Erythroblast (primary cell): ENCODE measurements at places on chromosomes 2 and 18.

DNA sequence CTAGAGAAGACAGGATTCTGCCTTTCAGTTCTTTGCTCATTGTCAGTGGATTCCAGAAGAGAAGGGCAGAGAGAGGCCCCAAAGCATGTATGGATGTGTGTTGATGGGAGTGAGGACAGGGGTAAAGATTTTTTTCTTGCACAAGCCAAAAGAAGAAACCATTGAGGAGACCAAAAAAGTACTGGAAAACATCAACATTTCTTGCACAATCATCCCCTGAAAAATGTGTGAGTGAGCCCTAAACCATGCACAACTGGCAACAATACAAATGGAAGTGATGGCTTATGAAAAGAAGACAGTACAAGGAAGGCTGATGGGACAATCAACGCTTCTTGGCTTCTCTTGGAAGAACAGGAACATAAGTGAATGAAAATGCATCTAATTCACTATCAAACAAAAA, 5.6 kb upstream of the SMAD7 start:
- no peak for DNase-seq

- no peak for DNase-seq
Observed at GRCh38 chr2:20530520-20530919, 83.6 kb downstream of the RHOB start.

GRCh38 chr2:15892151-15892880, 48.0 kb upstream of the MYCN start:
- no peak for DNase-seq

GRCh38 chr18:62027914-62028520, 135.2 kb upstream of the RNF152 start:
- DNase-seq = no peak

DNA sequence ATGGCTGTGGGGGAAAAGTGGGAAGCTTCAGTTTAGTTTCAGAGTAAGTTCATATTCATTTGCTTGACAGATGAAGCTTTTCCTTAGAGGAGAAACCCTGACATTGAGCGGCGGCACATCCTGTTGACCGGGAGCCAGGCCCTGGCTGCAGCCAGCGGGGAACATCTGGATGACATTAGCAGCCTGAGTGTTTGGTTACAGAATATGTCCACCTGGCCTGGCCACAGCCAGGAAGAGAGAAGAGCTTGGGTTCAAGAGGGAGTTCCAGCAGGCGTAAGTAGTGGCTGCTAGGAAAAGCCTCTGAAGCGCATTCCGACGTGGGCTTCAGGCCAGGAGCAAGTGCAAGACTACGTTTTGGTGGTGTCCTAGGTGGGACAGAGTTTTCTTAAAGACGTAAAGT, 144.9 kb upstream of the MYCN start:
- DNase-seq = no peak
